ENCODE measurements at places on chromosomes 7 and 10.

DNA sequence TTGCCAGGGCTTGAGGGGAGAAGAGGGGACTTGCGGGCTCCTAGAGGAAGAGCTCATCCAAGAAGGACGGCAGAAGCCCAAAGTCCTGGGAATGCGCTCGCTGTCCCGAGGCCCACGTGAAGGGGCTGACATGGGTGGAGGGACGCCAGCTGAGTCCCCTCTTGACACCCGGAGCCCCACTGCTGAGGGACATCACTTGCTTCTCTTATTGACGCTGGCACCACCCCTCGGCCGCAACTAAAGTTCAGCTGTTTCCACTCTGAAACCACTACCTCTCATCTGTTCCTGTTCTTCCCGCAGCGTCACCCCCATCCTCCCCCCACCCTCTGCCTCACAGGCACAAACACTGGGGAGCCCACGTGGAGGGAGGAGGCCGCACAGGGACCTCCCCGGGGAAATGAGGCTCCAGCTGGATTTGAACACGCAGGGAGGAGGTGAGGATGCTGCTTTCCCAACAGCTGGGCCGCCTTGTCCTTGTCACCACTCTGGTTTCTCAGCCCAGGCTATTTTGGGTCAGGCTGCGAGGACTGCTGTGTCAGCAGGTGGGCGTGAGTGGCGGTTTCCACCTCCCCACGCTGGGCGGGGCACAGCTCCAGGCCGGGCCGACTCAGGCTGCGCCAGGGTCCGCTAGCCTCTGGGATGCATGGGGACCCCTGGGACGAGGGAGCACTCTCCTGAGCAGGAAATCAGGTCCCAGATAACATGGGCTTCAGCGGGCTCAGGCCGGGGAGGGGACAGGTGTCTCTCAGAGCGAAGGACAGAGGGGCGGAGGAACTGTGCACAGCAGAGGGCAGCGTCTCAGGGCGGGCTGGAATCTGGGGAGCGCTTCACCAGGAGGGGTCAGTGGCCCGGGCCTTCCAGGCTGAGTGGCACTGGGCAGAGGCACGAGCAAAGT is 156.3 kb downstream of the ZNF248 start:
- DNase-seq, result peak; percentile 68

DNA sequence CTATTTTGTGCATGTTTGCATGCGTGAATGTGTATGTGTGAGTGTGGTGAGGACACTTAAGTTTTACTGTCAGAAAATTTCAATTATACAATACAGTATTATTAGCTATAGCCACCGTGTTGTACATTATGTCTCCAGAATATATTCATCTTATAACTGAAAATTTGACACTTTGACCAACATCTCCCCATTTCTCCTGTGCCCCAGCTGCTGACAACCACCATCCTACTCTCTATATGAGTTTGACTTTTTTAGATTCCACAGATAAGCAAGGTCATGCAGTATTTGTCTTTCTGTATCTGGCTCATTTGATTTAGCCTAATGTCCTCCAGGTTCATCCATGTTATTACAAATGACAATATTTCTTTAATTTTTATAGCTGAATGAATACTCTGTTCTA is 195.0 kb downstream of the GPR37 start:
- DNase-seq, result no peak

DNA sequence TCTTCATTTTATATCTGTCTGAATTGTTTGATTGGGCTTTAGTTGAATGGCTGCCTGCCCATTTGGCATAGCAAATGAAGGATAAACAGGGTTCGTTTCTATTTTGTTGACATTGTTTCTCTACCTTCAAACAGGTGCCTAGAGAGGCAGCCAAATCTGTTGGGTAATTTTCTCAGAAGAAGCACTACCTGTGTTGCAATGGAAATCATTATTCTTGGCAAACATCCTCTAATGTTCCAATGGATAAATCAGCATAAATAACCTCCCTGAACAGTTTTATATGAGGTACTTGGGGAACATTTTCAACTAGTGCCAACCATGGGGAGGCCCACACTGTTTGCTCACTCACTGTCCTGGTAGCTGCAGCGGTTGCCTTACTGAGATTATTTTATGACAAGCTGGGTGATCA is 64.4 kb upstream of the PLPP4 start:
- no peak for DNase-seq

- DNase-seq, result no peak
Observed at GRCh38 chr7:145009876-145010275, 174.0 kb upstream of the TPK1 start.

- no peak for DNase-seq
Observed at GRCh38 chr7:113915956-113916355, 2.9 kb downstream of the PPP1R3A start.

DNA sequence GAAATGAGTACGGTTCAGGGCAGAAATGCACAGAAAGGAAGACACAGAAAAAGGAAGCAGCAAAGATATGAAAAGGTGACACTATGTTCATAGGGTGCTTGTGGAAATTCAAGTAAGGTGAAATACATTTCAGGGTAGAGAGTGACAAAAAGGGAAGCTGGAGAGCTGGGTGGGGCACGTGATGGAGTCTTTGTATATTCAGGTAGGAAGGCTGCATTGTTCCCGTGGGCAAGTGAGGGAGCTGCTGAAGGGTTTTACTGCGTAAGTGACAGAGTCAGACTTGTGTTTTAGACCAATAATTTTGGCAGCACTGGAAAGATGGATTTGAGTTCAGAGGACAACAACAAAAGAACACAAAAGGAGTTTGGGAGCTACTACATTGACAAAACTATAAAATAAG is 35.3 kb upstream of the ANK3 start:
- DNase-seq, result no peak

DNA sequence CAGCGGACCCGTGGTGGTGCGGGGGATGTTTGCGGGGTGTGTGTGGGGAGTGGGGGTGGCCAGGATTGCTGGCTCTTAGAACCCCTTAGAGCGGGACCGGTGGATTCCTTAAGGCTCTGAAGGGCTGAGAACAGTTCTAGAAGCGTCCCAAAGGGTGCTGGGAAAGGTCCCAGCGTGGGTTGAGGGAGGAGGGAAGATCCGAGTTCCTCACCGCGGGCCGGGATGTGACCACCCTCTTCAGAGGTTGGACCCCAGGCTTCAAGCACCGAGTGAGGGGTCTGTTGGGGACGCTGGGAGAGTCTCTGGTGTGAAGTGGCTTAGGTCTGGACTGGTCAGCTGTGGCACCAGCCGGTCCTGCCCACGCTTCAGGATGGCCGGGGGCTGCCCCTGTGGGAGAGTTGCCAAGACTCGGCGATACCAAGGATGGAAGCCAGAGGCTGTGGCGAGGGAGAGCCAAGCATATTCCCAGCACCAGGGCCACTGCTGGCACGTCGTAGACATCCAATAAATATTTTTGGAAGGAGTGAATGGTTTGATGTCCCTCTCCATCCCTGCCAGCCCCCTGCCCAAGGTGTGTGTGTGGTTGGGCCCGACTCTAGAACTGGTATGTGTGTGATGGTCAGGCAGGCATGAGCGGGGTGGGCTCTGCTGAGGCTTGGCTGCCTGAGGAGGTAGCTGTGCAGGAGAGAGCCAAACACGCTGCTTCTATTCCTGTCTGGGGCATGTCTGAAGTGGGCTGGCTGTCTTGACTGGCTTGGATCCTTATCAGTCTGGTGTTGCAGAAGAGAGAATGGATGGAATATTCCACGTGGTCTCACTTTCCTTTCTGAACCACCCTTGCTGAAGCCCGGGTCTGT is 19.2 kb downstream of the ZNF775 start:
- no peak for DNase-seq

DNA sequence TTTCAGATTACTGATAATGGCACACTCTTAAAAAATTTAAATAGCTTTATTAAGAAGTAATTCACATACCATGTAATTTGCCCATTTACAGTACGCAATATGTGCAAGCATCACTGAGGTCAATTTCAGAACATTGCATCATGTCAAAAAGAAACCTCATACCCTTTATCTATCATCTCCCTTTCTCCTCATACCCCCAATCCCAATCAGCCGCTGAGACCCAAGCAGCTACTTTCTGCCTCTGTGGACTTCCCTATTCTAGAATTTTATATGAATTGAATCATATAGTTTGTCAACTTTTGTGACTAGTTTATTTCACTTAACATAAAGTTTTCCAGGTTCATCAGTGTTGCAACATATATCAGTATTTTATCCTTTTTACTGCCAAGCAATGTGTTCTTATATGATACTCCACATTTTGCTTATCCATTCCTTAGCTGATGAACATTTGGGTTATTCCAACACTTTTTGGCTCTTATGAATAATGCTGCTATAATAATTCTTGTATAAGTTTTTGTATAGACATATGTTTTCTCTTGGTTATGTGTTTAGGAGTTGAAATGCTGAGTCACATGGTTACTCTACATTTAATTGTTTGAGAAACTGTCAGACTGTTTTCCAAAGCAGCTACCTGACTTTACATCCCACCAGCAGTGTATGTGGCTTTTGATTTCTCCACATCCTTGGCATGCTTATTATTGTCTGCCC is 26.9 kb upstream of the TPK1 start:
- no peak for DNase-seq

DNA sequence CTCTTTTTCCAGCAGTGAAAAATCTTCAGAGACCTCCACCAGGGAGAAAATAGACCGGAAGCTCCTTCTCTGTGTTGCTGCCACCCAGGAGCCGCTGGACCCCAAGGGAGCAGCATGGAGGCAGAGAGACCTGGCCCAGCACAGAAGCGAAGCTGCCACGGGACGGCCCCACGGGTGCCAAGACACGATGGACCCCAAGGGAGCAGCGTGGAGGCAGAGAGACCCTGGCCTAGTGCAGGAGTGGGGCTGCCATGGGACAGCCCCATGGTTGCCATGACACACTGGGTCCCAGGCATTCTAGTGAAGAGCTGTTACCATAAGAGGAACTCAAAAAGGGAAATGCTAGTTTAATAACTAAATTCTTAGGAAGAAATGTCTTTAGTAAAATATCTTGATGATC is 186.3 kb downstream of the PTPRN2 start:
- DNase-seq, result no peak

GRCh38 chr7:78780560-78780959 is 672.9 kb downstream of the MAGI2 start:
- peak; percentile 22 for DNase-seq

All from MM.1S (cell line).